Mesenteric fat pad (tissue), 1 donor: ENCODE measurements at places on chromosomes 6 and 20. TPM values are rescaled to one million over a fixed set of nuclear protein-coding genes. Genes with fewer than 3 reads are reported as not detected.

Gene BEND6
- total RNA-seq = 0.90 TPM

Gene SLC35B2
- total RNA-seq = 27.4 TPM

Gene VGLL2
- not detected for total RNA-seq

Gene STX11
- total RNA-seq = 32.7 TPM

Gene BTN1A1
- total RNA-seq = not detected

Gene C20orf141
- total RNA-seq = 0.84 TPM

Gene PRR18
- total RNA-seq = 1.0 TPM

Gene LINC00237
- not detected for total RNA-seq

Gene DEFB124
- total RNA-seq = 1.7 TPM

Gene SIGLEC1
- total RNA-seq = 45.1 TPM

Gene FAM184A
- 4.8 TPM for total RNA-seq

DNA sequence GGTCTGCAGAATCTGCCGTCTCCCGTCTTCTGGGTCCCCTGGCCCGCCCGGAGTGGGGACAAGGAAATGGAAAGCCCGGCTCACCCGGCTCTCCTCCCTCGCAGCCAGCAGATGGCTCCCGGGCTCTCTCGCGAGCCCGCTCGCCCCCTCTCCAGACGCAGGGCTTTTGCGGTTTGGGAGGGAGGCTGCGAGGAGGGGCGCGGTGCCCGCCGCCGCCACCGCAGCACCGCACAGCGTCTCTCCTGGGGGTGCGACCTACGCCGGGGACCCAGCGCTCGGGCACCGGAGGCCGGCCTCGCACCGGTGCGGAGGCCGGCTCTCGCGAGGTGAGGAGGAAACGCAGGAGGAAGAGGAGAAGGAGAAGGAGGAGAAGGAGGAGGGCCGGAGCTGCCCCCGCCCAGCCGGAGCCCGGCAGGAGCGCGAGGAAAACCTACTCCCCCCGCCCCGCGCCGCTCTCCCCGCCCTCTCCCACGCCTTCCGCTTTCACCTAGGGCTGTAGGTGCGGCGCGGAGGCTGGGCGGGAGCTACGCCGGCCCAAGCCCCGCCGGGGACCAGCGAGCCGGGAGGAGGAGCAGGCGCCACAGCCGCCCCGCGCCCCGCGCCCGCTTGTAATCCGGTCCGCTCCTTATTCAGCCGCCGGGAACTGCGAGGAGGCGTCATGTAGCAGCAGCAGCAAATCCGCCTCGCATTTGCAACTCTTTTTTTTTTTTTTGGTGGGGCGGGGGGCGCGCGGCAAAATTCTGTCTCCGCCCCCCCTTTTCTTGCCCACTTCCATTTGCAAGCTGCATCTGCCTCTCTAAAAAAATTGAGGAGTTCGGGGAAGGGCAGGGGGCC, at the start of gene CARMIL1:
CARMIL1 (plus strand) TSS at position 461 of the 834 bp plus-strand sequence. CDS start 422 bp downstream, outside the sequence.
- DNase-seq = peak; percentile 93

DNA sequence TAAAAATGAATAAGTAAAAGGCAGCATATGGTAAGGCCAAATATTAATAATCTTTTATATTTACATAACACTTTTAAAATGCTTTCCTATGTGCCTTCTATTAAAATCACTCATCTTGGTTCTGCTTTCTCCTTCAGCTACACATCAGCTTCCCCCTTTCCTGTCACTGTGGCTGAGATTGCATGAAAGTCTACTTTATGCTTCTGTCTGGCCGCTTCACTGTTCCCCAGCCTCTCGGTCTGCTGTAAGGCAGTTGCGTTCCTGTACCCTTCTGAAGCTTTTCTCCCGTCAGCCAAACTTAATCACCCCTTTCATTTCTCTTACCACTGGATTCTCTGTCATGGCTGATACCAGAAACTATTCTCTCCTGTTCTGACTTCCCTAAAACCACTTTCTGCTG, 34.6 kb downstream of the SOX4 start:
- DNase-seq = no peak

DNA sequence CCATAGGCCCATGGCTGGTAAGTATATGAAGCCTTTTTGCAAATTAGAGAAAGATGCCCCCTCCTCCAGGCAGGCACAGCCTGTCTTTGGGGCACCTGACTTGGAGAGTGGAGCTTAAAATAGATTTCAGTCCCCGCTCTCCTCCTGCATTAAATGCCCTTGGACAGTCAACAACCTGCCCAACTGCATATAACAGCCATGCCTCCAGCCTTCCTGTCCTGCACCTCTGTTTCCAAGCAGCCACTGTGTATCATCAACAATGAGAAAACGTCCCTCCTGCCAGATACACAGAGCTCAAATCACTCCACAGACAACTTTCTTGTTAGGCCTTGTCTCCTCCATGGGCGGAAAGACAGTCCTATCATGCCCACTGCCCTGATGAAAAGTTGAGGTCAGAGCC, 3.4 kb downstream of the CDH22 start:
- DNase-seq = no peak

- DNase-seq = no peak
Observed at GRCh38 chr6:102026649-102027048, 633.1 kb downstream of the GRIK2 start.

GRCh38 chr20:60049601-60050000, 91.4 kb downstream of the CDH26 start:
- no peak for DNase-seq

DNA sequence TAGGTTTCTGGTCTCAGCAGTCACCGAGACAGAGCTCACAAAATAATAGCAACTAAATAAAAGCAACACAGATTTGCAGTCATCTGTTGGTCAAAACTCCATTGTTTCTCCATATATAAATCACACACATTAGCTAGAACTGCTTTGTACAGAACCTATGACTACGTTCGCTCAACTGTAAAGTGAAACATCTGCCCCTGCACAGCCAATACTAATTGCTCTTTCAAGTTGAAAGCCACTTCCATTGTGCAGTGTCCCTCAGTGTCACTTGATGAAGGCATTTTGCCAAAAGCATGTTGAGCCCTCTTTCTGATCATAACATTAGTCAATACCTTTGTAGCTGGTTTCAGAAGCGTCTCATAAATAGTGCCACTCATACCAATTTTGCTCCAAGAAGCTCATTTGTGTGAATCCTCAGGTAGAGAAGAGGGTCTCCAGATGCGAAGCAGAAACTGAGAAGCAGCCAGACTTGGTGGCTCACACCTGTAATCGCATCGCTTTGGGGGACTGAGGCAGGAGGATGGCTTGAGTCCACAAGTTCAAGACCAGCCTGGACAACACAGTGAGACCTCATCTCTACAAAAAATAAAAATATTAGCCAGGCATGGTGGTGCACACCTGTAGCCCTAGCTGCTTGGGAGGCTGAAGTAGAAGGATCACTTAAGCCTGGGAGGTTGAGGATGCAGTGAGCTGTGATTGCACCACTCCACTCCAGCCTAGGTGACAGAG, 68.9 kb downstream of the PERP start:
- no peak for DNase-seq

- peak; percentile 49 for DNase-seq
Observed at GRCh38 chr6:44020664-44021425, 106.4 kb downstream of the MRPL14 start.

GRCh38 chr6:36722365-36722764, 24.7 kb downstream of the RAB44 start:
- DNase-seq = no peak

DNA sequence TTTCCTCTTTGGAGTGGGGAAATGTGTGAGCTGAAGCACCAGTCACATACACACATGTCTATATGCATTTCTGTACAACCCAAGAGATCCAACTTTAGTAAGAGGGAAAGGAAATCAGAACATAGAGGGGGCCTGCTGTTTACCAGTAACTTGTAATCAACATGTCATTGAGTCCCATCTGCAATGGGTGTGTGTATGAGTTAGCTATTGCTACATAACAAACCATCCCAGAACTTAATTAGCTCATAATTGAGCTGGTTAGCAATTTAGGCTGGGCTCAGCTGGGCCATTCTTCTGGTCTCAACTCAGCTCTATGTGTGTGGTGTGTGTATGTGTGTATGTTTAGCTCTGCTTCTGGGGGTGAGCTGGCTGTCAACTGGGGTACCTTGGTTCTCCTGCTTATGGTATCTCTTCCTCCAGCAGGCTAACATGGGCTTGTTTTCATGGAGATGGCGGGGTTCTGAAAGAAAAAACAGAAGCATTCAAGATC, 10.3 kb upstream of the RPP40 start:
- DNase-seq = no peak

GRCh38 chr6:40791004-40791403, 203.8 kb upstream of the LRFN2 start:
- DNase-seq = no peak

- no peak for DNase-seq
Observed at GRCh38 chr6:147156218-147156617, 48.0 kb upstream of the STXBP5 start.

GRCh38 chr6:34073540-34073939, 72.3 kb downstream of the GRM4 start:
- no peak for DNase-seq

- DNase-seq = peak; percentile 89
Observed at GRCh38 chr6:6749702-6750491, 161.4 kb downstream of the LY86 start.

DNA sequence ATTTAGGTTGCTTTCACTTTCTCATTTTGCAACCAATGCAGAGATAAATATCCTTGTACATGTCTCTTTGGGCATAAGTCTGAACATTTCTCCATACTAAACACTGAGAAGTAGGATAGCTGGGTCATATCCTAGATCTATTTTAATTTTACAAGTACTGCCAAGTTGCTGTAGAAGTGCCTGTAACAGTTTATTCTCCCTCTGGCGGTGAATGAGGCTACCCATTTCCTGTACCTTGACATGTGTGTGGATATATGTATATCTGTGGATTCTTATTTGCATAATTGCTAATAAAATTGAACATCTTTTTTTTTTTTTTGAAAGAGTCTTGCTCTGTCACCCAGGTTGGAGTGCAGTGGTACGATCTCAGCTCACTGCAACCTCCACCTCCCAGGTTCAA, 48.0 kb upstream of the PNRC1 start:
- DNase-seq = no peak

GRCh38 chr20:63007646-63008488, 1.1 kb upstream of the BHLHE23 start:
- DNase-seq = no peak

DNA sequence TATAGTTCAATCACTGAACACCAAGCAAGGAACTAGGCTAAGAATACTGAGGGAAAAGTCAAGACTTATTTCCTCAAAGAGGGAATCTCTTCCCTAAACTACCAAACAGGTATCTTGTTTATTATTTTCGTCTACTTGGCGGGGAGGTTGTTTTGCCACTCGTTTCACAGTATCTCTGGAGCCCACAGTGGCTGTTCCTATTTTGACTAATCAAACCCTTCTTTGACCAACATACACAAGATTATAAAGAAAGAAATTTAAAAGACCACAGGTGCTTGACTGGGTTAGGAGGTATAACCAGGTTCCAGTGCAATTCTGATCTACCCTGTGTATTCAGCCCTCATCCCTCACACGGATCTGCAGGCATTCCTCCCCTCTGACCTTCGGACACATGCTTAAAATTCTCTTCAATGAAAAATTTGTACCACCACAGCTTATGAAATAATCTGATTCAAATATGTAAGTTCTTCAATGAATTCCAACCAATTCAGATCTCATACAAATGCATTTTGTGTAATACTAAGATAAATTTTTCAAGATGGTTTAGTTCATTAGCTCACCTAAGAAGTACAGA, 5.9 kb downstream of the MAN1A1 start:
- no peak for DNase-seq

DNA sequence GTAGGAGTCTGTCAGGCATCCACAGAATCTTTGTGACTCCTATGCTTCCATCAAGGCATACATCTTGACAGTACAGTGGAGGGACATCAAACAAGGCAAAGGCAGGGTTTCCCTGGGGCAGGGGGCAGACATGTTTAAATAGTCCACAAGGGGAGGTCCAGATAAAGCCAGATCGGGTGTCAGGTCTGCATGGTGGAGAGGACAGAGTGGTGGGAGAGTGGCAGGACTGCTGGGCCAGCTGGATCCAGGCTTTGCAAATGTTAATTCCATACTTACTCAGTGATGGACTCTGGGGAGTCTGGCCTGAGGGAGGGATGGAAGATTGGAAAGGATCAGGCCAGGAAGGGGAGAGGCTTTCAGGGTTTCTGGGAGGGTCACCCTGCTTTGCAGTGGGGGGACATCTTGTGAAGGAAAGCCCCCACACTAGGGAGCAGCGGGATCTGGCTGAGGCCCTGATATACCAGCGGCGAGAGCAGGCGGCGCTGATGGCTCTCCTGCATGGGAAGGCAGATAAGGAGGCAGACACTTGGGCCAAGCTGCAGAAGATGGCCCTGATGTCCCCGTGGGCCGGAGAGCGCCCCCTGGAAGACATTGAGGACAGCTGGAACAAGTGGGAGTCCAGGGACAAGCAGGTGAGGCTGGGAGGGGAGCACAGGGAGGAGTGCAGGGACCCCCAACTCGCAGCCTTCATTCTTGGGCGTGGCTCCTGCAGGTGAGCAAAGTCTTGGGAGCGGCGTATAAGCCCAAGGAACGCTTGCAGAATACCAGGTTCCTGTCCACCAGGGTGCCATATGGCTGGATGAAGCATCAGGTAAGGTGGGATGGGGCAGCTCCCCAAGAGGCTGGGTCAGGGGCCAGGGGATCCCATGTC, 44.6 kb downstream of the SUN5 start:
- peak; percentile 71 for DNase-seq

DNA sequence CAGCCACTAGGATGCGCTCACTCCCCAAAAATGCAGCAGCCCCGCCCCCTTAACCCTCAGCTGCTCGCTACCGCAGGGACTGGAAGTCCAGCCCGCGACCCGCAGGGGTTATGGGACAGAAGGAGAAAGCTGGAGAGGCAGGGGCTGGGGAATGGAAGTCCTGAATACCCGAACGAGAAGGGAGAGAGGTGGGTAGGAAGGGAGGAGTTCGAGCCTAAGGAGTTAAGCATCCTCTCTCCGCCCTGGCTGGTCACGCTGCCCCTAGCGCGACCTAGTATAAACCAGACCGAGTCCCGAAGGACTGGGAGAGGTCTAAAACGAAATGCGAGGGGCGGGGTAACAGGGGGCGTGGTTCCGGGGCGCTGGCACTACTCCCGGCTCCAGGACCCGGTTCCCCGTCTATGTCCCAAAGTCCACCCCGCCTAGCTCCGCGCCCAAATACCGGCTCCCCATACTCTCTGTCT, 448 bp upstream of the DDAH2 start:
- DNase-seq = peak; percentile 93

DNA sequence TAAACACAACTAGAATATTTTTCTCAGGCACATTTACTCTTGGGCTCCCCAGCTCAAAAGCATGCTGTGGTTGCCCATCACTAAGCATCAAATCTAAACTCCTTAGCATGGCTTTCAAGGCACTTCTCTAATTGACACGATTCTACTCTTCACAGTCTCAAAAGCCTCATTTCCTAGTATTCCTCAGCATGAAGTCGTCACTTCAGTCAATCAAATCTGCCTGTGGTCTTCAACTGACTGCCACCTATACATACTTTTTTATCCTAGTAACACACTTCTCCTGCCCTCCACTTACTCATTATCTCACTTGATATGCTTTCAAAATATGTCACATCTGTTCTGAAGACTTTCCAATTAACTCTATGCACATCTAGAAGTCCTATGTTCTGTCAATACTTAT, 110.3 kb downstream of the TBC1D32 start:
- DNase-seq = no peak
